ENCODE measurements at places on chromosomes 4 and X.

DNA sequence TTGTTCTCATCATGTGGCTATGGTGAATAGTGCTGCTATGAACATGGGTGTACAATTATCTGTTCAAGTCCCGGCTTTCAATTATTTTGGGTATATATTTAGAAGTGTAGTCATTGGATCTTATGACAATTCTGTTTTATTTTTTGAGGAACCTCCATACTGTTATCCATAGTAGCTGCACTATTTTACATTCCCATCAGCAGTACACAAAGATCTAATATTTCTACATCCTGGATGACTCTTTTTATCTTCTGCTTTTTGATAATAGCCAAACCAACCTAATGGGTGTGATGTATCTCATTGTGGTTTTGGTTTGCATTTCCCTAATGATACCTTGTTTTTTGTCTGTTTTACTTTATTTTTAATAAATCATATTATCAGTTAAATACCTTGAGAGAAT lies 12.9 kb upstream of the IL13RA1 start:
- DNase-seq, result peak; percentile 62

- DNase-seq, result no peak
These were observed 139.4 kb upstream of the BOD1L1 start for GRCh38 chr4:13766761-13767540.

- DNase-seq, result peak; percentile 47
These were observed 33.6 kb downstream of the KDM6A start for GRCh38 chrX:44906542-44906941.

DNA sequence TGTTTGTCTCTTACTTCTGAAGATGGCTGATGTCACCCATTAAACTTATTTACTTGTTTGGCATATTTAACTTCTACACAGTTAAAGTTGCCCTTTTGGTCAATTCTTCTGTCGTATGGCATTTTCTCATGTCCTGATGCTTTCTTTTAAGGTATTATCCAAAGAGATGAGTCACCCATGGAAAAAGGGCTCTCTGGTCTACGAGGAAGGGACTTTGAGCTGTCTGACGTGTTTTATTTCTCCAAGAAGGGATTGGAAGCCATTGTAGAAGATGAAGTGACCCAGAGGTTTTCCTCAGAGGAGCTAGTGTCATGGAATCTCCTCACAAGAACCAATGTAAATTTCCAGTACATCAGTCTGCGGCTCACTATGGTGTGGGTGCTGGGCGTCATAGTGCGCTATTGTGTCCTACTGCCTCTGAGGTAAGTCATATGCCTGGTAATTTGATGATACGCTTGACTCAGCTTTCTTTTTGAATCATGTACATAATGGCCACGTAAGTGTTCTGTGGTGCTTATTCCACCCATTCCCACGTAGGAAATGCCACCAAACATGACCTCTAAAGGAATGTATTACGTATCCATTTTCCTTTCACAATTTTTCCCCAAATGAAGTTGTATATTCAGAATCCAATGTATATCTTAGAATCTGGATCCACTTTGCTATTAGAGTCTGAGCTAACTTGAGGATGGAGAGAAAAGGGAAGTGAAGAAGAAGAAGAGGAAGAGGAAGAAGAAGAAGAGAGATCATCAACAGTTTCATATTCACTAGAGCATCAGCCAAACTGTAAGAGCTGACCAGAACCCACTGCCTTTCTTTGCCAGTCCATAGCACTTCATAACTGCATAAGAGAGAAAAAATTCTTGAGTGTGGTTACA lies 45.7 kb downstream of the GPAT3 start:
- peak; percentile 75 for DNase-seq

- DNase-seq, result no peak
These were observed 5.7 kb downstream of the RAB40A start for GRCh38 chrX:103513476-103514108.

DNA sequence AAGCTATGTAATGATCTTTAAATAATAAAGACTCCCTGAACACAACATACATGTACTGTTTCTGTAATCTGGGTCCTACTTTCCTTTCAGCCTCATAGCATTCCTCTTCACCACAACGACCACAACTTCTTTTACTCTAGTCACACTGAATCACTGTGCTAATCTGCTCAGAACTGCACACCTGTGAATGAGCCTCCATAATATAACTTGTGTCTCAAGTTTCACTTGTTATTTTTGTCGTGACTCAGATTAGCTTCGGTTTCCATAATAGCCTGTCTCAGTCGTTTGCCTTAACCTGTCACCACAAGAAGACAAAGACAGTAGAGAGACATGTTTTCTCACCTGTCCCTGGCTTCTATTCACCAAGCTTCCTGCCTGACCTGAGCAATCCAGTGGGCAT lies 61.8 kb downstream of the MAGED1 start:
- no peak for DNase-seq

GRCh38 chrX:13142891-13143290 lies 98.5 kb upstream of the FAM9C start:
- DNase-seq, result no peak

GRCh38 chr4:123438031-123438430 lies 41.4 kb downstream of the SPRY1 start:
- no peak for DNase-seq

DNA sequence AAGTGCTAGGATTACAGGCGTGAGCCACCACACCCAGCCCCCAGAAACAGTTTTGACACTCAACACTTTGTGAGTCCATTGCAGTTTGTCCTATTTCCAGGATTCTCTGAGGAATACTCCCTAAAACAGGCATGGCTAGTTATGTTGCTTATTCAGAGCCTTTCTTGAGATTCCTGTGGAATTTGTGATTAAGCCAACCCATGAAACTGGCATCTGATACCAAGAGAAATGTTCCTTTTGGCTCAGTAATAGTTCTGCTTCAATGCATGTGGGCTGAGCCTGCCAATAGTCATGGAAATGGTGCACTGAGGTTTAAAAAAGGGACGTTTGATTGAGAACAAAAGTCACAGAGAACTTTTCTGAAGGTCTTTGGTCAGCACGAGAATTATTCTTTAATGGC lies 241.7 kb downstream of the PPP1R2C start:
- no peak for DNase-seq

DNA sequence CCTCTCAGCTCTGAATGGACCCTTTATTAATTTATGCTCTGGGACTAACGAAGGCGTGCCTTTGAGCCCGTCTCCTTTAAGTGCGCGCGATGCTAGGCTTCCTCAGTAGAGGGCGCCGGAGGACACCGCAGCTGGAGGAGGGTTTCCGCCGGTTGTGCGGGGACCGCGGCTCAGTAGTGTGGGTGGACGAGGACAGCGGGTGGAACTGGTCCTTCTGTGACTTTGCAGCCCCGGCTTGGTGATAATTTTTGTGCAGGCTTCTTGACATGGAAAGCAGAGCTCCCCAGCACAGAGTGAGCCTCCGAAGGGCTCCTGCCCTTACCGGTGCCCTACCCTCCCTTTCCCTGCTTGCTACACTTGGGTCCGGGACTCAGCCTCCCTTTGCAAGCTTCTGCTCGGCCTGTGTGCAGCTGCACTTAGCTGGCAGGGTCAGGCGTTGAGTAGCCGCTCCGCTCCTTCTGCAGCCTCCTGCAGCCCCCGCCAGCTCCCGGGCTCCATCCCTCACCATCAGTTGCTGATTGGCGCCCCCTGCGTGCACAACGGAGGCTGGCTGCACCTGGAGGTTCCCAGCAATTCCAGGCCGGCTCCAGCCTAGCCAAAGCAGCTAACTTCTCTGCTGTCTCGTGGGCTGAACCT lies 26.8 kb upstream of the BOD1L1 start:
- DNase-seq, result peak; percentile 72

- no peak for DNase-seq
These were observed 249.3 kb downstream of the CHIC1 start for GRCh38 chrX:73812256-73812655.

DNA sequence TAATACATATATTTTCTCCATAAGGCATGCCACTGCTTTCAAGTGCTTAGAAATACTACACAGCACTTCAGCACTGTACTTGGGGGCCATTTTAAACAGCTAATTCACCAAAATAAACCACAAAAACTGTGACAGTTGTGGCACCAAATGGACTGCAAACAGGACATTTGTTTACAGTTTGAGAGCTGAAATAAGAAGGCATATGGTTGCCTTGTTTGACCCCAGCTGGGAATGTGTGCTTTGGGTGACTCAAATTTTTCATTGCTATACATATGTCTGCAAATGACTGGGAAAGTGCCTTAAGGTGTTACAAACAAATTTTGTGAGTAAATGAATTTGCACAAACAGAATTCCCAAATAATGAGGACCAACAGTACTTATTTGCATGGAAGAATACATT lies 124.2 kb downstream of the BANK1 start:
- no peak for DNase-seq

DNA sequence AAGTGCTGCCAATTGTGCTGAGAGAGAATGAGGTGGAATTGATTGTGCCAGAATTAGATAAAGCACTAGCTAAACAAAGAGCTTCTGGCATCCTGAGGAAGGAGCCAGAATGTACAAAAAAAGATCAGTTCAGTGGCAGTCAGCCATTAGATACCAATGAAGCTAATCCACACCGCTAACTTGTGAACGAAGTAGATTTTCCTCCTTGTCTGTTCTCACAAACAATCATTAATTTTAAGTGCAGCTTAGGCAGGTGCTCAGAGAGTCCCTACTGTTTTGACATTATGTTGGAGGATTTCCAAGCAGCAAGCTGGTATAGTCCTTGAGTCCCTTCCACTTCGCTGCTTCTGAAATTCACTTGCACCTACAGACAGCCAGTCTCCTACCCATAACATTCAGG lies 617.4 kb downstream of the CENPC start:
- no peak for DNase-seq

DNA sequence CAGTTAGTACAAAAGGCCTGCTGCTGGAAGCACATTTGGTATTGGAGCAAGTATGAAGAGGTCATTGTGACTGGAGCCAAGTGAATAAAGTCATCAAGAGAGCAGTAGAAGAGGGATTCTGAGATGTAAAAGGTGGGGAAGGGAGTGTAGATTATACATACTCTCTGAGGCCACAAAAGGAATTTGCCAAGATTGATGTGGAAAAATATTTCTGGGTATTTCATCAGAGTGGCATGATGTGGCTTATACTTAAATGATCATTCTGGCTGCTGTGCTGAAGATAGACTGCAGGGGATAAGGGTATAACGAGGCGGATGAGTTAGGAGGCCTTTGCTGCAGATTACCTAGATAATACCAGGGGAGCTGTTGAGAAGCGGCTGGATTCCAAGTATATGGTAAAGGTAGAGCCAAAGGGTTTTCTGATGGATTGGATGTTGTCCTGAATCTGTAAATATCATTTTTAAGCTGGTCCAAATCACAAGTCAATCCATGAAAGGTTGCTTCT lies 231.8 kb upstream of the AGA start:
- DNase-seq, result no peak

- DNase-seq, result no peak
These were observed 275.0 kb upstream of the INTU start for GRCh38 chr4:127357765-127358164.

DNA sequence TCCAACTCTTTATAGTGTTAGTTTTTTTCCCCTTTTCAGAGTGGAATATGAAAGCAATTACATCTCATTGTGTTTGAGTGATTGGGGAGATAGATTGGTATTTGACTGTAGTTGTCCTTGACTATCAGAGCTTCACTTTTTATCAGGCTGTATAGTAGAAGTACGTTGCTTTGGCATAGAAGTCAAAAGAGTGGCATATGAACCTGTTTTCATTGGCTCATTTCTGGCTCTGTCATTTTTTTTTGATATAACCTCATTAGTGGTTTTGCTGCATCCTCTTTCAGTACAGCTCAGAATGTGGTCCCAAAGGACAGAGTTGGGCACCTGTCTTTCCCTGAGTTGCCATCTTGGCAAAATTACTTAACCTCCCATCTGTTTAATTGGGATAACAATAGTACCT lies 1.4 kb downstream of the TMA16 start:
- no peak for DNase-seq

GRCh38 chrX:150692831-150693724 lies at the start of gene MTMR1:
Gene MTMR1, plus strand, starts transcription at chrX:150693396. Its CDS starts 135 bp downstream, at chrX:150693531.
- no peak for DNase-seq

DNA sequence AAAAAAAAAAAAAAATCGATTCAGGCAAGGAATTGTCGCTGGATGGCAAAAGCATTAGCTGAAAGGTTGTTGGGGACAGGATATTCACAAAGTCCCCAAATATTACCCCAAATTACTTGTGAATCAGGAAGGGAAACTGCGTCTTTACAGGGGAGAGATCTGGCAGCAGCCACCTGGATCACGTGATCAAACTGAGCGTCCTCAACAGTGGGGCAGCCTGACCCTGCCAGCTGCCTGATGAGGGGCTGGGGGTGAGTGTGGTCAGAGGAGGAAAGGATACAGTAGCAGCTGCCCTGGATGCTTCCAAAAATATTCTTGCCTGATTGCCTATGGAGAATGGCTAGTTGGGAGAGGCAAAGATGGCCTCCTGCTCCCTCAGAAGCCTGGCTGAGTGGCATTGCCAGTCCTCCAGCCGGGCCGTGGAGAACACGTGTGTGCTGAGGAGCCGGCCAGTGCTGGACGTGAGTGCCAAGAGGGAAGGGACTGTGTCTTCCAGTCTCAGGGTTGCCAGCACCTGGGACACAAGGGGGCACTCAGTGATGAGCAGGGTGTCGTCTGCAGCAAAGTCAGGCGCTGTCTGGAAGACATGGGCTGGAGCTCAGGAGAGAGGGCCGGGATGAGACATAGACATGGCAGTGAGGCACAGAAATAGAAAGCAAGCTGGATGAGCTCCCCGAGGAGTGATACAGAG lies 3.0 kb upstream of the LAGE3 start:
- no peak for DNase-seq

GRCh38 chr4:2066011-2066551 lies 7.0 kb downstream of the NAT8L start:
- no peak for DNase-seq

DNA sequence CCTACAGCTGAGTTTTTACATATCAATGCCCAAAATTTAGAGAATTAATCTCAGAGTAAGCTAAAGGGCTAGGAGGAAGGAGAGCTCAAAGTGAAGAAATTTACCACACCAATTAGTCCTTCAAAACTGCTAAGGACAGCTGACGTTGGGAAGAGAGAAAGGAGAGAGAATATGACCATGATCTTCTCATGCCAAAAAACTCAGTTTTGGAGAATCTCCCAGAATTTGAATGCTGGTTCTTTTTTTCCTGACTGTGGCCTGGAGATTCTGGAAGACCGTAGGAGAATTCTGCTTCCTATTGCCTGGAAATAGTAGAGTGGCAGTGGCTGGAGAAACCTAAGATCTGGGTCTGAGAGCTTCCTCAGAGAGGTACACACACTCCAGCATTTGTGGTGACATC lies 834.4 kb upstream of the SLIT2 start:
- DNase-seq, result no peak

GRCh38 chr4:184733654-184734524 lies at the start of gene CENPU:
Gene CENPU, minus strand, starts transcription at chr4:184734096. Its CDS starts 34 bp downstream, at chr4:184734062.
- peak; percentile 89 for DNase-seq

DNA sequence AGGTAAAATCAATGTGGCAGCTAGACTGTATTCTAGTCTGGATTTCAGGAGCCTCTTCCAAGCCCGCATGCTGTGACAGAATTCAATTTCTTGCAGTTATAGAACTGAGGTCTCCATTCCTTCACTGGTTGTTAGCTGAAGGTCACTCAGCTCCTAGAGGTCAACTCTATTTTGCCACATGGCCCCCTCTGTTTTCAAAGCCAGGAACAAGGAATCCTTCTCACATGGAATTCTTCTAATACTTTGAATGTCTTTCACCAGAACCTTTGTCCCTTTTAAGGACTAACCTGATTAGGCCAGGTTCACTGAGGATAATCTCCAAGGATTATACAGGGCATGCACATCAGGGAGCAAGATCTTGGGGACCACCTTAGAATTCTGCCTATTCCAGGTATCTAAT lies 23.4 kb upstream of the MMRN1 start:
- DNase-seq, result no peak

- DNase-seq, result no peak
These were observed 50.8 kb upstream of the BOD1L1 start for GRCh38 chr4:13678186-13678924.

- no peak for DNase-seq
These were observed 449.1 kb downstream of the FAM133A start for GRCh38 chrX:94123062-94123461.

Measured in inflammatory macrophage treated with lipopolysaccharide for 4 hours (primary cell).